ENCODE measurements at places on chromosomes 1 and 21.
A peak's percentile ranks its signal among the peaks of the same experiment; 100 is the strongest.

DNA sequence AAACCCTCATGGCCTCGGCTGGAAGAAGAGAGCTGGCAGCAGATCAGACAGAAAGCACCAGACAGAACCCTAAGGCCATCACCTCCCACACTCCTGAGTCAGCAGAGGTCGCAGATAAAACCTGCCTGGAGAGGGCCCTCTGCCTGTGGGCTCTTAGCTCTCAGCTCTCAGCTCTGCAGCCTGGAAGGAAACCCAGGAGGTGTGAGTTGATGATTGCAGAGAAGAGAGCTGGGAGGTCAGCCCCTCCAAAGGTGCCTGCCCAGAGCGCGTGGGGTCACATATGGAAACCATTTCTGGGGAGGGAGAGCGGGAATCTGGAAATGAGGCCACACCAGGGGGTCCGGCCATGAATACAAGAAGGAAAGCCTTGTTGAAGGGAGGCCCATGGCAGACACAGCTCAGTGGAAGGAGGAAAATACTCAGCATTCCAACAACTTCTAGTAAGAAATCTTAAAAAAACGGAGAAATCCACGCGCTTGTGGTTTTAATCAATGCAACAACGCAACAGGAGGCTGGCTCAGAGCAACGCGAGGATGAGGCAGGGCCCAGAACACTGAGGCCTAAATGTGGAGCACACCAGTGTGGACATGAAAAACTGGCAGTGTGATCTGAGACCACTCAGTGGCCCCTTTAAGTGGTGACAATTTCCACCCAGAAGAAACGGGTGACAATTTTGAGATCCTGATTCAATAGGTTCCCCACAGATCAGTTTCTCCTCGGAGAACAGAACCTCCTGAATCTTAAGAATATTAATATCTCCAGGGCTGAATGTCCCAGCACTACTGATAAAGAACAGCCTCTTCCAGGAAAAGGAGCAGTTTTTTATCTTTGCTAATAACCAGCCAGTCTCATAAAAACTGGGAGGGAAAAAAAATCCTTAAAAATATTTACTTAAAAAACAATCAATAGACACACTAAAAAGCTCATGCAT is 45.7 kb downstream of the PSMG1 start:
- DNase-seq: no peak

DNA sequence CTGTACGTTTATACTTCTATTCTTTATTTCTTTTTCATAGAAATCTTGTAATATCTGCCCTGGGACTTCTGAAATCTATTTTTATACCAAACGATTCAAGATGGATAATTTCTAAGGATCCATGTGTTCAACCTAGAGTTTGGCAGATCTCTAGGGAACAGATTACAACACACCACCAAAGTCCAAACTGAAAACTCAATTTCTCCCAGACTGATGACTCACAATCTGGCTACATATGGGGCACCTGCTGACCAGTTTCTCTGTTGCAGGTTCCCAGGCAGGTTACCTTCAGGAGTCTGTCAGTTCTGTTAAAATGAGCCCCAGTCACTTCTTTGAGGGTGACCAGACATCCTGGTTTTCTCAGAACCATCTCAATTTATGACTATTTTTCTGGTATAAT is 439.4 kb downstream of the GPATCH2 start:
- DNase-seq: peak; percentile 40

DNA sequence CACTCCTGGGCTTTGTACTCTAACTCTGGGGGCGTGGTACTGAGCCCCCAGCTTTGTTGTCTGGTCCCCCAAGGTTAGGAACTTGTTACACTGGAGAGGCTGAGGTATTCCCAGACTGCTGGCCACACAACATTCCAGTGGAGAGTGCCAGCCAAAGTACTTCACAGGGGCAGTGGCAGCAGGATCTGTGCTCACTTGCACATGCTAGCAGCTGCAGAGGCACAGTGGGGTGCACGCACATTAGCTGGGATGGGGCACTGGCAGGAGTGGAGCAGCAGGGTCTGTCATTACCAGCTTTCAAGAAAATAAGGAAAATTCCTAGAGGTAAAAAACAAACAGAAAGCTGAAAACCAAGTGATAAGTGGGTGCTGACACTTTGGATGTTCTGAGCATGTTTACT is 31.0 kb downstream of the ZNF691 start:
- DNase-seq: no peak

GRCh38 chr1:18630511-18631495 is at the start of gene PAX7:
TSS of gene PAX7 (plus strand) at chr1:18630846. CDS start at chr1:18631604, 758 bp downstream.
- DNase-seq: no peak

GRCh38 chr1:21324368-21325141 is 34.3 kb upstream of the ECE1 start:
- DNase-seq: peak; percentile 99

GRCh38 chr1:53627666-53628065 is 111.3 kb downstream of the GLIS1 start:
- no peak for DNase-seq

DNA sequence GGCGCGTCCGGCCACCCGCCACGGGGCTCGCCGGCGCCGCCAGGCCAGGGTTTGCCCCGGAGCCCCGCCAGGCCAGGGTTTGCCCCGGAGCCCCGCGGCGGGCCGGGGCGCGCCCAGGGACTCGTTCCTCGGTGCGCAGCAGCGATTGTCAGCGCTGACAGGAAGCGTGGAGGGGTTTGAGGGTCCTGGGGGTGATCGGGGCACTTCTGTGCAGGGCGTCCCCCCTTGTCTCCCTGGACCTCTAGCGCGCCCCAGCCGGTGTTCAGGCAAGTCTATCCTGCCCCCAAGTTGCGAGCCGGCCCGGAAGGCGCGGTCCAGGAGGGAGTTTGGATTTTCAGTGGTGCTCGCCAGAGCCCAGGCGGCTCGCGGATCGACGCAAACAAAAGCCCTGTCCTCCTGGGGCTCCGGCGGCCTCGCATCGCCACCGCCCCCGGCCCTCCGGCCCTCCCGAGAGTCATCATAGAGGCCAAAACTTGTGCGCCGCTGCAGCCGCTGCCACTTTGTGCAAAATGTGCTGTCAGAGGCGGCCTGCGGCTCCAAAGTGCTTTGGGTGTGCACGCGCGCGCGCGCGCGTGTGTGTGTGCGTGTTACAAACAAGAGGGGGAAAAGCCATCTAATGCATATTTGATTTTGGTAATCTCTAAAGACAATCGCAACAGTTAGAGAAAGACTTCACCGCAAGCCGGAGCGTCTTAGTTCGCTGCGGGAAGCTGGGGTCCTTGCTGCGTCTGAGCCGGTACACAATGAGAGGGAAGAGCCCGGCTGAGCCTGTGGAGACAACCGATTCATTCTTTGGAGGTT is 1.0 kb downstream of the ROR1 start:
- DNase-seq: no peak
